ENCODE measurements at places on chromosomes 1 and 21.

GRCh38 chr1:3219005-3219790 is 150.2 kb downstream of the PRDM16 start:
- DNase-seq, result peak; percentile 49

- no peak for DNase-seq
Observed at GRCh38 chr1:82073659-82074058, 272.9 kb downstream of the ADGRL2 start.

DNA sequence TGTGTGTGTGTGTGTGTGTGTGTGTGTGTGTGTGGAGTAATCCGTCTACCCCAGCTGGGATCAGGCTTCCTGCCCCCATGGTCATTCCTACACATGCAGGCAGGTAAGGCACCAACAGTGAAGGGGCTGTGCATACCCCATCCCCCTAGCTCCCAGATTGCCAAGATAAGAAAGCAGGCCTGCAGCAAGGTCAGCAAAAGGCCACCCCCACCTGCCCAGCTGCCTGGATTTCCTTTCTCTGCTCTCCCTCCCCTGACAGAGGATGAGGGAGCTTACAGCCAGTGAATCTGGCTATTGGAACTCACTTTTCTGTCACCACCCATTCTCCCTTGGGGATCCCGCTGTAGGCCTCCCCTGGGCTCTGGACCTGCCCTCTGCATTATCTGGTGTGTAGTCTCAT is 7.9 kb downstream of the ALX3 start:
- no peak for DNase-seq

GRCh38 chr1:19754482-19754881 is 45.2 kb downstream of the TMCO4 start:
- DNase-seq, result peak; percentile 40

- DNase-seq, result peak; percentile 44
Observed at GRCh38 chr1:39076127-39076798, 50.1 kb downstream of the NDUFS5 start.

- no peak for DNase-seq
Observed at GRCh38 chr1:183586926-183587325, 3.3 kb downstream of the NCF2 start.

GRCh38 chr1:229411434-229412055 is 22.3 kb downstream of the ACTA1 start:
- DNase-seq, result no peak

DNA sequence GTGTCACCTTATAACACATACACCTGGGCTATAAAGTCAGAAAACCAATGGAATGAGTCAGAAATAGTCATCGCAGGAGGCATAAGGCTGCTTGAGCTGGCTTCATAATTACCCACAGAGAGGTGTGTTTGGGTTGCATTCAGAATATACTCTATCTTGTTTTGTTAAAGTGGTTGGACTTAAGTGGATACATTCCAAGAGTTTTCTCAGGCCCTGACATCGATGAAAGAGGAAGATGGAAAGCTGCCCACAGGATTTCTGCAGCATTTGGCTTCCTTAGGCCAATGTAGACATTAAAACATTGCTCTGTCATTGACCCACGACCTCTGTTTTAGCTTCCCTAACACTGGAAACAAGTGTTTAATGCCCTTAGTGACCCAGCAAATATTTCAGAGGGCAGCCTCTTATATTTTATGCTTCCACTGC is 18.6 kb upstream of the BCL10 start:
- no peak for DNase-seq

- DNase-seq, result peak; percentile 19
Observed at GRCh38 chr1:71135571-71135970, 54.7 kb upstream of the ZRANB2 start.

GRCh38 chr1:2789164-2789985 is 12.1 kb downstream of the TTC34 start:
- no peak for DNase-seq

DNA sequence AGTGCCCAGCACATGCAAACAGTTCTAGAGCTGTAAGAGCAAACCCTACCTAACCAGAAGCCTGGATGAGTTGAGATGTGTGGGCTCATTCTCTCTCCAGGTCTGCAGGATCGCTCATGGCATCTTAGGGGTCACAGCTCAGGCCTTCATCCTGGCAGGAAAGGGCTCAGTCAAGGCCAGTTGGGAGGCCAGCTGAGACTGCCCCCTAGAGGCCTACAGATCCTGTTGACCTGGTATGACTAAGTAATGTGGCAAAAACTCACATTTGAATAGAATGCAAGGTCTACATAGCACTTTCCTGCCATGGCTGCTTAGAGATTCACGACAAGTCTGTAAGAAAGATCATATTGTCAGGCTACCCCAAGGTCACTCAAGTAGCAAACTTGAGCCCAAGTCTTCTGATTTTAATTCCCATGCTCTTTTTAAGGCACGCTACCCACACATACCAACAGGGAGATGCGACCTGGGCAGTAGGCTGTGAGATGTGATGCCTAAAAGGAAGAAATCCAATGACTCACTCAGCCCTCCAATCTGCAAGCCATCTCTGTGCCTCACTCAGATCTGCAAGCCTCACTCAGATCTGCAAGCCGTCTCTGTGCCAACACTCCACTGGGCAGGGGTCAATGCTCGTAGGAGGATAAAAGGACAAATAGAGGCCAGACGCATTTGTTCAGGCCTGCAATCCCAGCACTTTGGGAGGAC is 5.1 kb upstream of the CAPN8 start:
- peak; percentile 44 for DNase-seq

DNA sequence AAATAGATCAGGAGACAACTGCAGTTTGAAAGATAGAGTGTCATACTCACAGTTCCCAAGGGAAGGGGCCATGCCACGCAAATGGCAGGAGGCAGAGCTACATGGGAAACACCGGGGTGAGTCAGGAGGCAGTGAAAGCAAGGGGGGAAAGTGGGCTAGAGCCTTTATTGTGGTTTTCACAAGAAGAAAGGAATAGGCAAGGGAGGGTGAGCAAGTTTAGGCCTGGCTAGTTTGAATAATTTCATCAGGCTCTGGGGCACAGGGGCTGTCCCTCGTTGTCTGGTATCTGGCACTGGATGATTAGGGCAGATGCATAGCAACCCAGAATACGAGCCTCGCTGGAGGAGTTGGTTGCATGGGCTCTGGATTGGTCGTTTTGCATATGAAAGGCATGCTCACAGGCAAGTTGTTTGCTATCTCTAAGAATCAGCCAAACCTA is 17.0 kb upstream of the ITLN2 start:
- no peak for DNase-seq

DNA sequence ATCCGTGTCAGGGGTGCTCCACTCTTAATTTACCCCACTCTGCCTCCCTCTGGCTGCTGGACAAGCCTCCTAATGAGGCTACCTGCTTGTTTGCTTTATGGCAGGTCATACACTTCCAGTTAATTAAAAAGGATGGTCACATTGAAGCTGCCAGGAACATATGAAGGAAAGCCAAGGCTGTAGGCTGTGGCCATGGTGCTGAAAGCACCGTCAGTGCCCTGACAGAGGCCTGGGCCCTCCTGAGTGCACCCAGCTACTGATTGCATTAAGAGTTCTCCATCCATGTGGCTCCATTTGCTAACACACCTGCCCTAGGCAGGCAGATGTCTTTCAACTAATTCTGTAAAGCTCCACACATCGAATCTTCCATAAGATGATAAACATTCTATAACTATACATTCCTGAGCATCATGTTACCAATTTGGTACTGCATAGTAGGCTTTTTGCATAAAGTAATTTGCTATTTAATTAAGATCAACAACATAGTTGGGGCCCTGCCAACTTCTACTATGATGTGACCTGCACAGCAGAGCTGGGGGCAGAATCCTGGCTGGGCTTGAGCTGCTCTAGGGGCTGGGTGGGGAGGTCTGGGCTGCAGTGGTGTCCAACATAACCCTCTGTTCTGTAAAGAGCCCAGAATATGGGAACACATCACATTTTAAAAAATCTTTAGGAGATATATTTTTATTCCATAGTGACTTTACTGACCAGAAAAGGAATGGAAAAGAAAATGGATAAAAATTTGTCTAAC is 224.8 kb downstream of the SIPA1L2 start:
- no peak for DNase-seq

DNA sequence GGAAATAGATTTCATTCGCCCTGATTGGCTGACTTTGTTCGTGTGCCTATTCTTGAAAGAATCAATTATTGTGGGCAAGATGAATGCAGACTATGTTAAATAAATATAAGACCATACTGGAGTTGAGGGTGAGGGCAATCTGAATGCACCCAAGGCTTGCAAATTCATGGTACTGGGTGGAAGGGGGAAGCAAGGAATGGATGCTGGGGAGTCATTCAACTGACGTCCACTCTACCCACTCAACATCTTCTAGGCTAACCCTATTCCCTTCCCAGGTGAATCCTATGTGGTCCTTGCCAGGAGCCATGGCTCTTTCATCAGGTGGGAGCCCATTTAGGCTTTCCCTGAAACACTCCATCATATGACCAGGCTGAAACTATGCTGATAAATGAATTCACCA is 5.7 kb upstream of the CYP4B1 start:
- DNase-seq, result no peak

GRCh38 chr21:38343691-38344090 is 86.9 kb downstream of the KCNJ15 start:
- no peak for DNase-seq

GRCh38 chr1:23699280-23700179 is 7.9 kb downstream of the RPL11 start:
- no peak for DNase-seq

DNA sequence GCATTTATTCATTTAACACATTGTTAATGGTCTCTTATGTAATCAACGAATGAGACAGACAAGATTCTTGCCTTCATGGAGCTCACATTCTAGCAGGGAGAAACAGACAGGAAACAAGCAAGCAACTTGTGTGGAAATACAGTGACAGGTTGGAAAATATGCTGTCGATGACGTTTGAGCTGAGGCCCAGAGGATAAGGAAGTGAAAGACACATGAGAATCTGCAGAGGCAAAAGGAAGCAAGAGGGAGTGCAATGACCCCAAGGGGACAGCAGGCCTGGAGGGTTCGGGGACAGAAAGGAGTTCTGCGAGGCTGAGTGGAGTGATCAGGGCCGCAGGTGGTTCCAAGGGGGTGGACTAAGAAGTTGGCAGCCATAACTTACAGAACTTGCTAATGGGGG is 60.6 kb upstream of the AKT3 start:
- no peak for DNase-seq

DNA sequence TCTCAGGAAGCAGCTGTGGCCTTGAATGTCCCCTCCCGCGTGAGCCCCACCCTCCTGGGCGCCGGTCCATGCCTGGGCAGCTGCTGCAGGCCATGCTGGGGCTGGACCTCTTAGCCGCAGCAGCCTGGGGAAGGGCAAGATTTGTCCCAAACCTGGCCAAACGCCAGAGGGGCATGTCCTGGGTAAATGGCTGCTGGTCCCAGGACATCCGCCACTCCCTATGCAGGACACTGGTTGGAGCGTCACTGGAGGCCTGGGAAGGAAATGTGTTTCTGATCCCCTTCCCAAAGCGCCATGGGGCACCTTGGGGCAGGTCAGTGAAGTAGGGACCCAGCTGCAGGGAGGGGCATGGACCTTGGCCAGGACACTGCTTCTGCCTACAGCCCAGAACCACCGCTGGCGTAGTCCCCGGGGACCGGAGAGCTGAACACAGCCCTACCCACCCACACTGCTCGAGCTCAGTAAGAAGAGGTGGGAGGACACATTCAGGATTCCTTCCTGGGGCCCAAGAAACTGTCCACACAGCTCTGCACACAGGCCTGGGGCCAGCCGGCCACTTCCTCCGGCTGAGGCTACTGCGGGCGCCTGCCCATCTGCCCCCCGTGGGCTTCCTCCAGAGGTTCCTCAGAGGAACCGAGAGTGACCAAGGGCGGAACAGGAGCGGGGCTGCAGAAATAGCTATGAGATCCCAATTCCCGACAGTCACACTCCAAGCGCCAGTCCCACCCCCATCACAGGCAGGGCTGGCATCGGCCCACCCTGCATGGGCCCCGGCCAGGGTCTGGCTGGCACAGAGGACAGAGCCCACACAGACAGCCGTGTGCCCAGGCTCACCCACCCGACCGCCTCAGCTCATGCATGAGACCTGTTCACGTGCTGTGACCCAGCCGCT is 10.8 kb upstream of the PLEKHG5 start:
- DNase-seq, result no peak

- peak; percentile 80 for DNase-seq
Observed at GRCh38 chr1:201648066-201648906, 109.4 kb downstream of the NAV1 start.

DNA sequence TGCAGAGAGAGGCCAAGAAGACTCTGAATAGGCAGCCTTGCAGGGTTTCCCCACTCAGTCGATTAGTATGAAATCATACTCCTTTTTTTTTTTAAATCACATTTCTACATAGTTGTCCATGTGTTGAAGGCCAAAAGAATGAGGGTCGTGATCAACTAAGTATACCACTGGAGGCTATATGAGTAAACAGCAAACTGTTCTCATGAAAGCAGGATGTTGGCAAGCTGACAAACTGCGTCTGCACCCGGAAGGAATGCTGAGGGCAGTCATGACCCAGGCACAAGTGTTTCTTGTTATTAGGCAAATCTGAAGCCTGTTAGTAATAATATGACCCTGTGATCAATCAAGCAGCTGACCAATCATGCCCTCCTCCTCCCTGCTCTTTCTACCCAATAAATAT is 213.2 kb downstream of the USH2A start:
- DNase-seq, result peak; percentile 34

- no peak for DNase-seq
Observed at GRCh38 chr1:21331752-21332478, 41.7 kb upstream of the ECE1 start.

Measured in fibroblast of skin of abdomen (primary cell).